Stimulated activated naive CD4-positive, alpha-beta T cell treated with Interleukin-2 at 50 U/mL for 16 hours (primary cell): ENCODE measurements at places on chromosomes 1 and 21.
A peak's percentile ranks its signal among the peaks of the same experiment; 100 is the strongest.

DNA sequence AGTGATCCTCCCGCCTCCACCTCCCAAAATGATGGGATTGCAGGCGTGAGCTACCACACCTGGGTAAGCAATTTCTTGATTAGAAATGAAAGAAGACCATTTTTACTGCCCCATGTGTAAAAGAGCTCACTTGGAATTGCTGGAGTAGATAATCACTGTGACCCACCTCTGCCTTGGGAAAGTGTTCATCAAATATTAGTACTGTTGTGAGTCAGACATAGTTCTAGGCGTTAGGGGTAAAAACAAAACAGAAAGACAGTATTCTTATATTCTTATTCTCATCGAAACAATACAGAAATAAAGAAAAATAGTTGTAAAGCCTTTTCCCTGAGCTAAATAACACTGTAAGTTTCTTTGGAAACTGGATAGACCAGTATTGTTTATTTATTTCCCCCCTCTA lies 36.2 kb downstream of the CELF3 start:
- no peak for DNase-seq

GRCh38 chr1:99943223-99943794 lies 26.5 kb upstream of the SLC35A3 start:
- no peak for DNase-seq

DNA sequence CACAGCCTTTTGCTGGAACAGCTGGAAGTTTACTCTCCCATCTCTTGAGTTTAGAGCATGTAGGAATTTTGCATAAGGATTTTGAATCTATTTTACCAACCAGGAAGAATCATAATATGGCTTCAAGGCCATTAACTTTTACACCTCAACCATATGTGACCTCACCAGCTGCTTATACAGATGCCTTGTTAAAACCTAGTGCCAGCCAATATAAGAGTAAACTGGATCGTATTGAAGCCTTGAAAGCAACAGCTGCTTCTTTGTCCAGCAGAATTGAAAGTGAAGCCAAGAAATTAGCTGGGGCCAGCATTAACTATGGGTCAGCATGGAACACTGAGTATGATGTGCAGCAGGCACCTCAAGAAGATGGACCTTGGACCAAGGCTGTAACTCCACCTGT lies 65.4 kb downstream of the CEP350 start:
- DNase-seq, result no peak

- no peak for DNase-seq
Observed at GRCh38 chr1:74412244-74412643, 100.2 kb downstream of the LRRC53 start.

GRCh38 chr21:45833414-45833813 lies 148.2 kb upstream of the COL6A1 start:
- no peak for DNase-seq

- DNase-seq, result no peak
Observed at GRCh38 chr1:158145173-158145719, 35.4 kb upstream of the CD1D start.

GRCh38 chr1:58363585-58363984 lies 182.9 kb downstream of the OMA1 start:
- no peak for DNase-seq

DNA sequence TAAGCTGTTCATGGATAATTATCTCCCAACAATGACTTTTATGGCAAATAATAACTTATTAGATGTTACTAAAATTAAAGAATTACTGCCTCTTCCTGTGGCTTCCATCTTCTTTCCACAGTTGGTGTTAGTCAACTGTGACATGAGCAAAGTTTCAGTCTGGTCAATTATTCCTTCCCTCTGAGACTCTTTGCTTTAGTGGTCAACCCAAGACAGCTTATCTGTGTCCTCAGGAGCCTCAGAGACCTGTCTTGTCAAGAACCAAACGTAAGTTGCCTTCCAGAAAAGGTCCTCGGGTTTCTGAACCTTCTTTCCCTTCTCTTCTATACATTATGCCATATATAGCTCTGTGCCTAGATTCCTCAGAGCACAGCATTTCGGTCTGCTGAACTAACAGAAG lies 263.2 kb upstream of the ZP4 start:
- no peak for DNase-seq

DNA sequence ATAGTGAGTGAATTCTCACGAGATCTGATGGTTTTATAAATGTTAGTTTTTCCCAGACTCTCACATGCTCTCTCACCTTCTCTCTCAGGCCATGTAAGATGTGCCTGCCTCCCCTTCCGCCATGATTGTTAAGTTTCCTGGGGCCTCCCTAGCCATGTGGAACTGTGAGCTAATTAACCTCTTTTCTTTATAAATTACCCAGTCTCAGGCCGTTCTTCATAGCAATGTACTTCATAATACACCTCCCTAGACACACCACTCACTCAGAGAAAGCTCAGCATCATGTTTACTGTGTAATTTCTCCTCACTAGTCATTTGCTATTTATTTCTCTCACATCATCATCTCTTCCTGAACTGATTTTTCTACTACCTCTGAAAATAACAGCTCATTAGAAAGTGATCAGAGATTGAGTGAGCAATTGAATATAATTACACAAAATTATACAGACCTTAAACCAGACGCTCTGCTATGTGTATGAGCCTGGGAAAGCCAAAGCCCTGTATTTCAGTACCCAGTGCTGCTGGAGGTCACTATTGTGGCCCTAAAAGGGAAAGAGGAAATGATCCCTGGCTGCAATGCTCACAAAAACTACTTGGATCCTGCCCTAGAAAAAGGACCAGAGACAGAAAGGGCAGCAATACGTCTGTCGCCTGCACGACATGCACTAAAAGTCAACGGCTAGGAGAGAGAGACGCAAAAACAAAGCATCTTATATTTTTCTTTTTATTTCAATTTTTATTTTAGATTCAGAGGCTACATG lies 284.5 kb downstream of the DSCAM start:
- DNase-seq, result no peak

DNA sequence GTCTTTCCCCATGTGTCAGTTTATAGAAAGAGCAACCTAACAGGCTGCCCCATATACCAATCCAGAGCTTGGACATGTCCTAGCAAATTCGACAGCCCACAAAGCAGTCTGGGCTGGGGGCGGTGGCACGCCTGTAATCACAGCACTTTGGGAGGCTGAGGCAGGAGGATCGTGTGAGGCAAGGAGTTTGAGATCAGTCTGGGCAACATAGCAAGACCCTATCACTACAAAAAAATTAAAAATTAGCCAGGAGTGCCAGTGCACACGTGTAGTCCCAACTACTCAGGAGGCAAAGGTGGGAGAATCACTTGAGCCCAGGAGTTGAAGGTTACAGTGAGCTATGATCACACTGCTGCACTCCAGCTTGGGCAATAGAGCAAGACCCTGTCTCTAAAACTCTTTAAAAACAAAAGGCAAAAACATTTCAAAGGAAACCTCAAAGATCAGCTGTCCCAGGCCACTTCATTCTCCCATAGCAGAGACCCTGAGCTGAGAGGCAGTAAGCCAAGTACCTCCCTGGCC lies 54.4 kb downstream of the SETD4 start:
- DNase-seq, result no peak

DNA sequence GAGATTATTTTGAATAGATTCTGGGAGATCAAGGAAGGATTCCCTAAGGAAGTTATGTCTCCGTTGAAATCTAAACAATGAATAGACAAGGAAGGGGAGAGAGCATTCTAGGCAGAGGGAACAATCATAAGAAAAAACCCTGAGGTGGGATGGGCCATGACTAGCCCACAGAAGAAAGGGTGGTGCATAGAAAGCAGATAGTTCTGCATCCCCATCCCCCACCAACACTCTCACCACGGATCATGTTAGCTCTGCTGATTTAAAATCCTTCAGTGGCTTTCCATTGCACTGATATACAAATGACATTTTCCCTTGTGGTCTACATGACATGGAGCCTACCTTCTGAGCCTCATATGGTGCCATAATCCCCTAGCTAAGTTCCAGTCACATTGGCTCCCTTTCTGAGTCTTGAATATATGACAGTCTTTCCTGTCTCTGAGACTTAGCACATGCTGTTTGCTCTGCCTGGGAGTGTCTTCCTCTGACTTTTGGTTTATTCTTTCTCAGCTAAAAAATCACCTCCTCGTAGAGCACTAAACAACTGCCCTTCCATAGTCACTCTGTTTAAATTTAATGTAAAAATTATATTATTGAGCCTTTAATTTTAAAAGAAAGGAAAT lies 15.2 kb downstream of the SCMH1 start:
- DNase-seq, result no peak

- no peak for DNase-seq
Observed at GRCh38 chr1:72023063-72023930, 259.0 kb downstream of the NEGR1 start.

- DNase-seq, result no peak
Observed at GRCh38 chr21:38326899-38327298, 70.1 kb downstream of the KCNJ15 start.

GRCh38 chr1:27284425-27285273 lies 37.3 kb upstream of the TMEM222 start:
- peak; percentile 80 for DNase-seq

DNA sequence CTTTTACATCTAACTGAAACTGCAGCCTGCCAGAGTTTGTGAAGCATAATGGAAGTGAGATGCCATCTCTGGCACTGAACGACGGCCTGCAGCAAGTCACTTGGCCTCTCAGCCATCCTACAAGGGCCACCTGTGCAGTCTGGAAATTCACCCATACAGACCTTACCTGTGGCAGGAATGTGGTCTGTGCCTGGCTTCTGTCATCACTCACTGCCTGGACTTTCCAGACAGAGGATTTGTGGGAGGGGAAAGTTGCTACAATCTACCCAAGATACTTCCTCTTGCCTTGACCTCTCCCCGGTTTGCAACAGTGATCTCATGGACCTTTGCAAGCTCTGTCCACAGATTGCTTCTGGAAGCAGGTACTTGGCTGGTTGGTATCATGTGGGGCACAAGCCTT lies 58.4 kb upstream of the ATP1B1 start:
- no peak for DNase-seq

DNA sequence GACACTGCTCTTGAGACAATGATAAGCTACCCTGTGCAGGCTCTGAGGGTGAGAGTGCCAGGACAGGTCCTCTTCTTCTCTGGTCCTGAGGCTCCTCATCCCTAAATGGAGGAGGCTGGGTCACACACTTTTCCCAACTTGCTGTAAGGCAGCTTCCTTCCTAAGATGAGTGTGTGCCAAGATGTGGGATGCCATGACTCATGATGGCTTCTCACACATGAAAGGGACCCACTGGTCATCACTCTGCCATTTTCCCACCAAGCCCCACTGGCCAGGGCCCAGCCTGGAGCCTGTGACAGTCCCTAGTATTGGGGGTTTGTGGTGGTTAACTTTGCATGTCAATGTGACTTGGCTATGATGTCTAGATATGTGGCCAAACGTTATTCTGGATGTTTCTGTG lies 54.4 kb downstream of the CNIH3 start:
- no peak for DNase-seq

- no peak for DNase-seq
Observed at GRCh38 chr1:235023711-235024439, 104.8 kb downstream of the TOMM20 start.

DNA sequence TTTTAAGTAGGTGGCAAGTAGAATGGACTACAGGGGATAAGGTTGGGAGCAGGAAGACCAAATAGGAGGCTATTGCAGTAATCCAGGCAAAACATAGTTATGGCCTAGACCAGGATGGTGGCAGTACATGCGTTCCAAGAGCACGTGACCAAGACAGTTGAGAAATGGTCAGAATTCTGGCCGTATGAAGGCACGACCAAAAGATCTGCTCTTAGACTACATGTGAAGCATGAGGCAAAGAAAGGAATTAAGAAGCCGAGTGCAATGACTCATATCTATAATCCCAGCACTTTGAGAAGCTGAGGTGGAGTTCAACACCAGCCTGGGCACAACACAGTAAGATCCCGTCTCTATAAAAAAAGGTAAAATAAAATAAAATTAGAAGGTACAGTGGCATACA lies 71.3 kb downstream of the LUZP1 start:
- no peak for DNase-seq

DNA sequence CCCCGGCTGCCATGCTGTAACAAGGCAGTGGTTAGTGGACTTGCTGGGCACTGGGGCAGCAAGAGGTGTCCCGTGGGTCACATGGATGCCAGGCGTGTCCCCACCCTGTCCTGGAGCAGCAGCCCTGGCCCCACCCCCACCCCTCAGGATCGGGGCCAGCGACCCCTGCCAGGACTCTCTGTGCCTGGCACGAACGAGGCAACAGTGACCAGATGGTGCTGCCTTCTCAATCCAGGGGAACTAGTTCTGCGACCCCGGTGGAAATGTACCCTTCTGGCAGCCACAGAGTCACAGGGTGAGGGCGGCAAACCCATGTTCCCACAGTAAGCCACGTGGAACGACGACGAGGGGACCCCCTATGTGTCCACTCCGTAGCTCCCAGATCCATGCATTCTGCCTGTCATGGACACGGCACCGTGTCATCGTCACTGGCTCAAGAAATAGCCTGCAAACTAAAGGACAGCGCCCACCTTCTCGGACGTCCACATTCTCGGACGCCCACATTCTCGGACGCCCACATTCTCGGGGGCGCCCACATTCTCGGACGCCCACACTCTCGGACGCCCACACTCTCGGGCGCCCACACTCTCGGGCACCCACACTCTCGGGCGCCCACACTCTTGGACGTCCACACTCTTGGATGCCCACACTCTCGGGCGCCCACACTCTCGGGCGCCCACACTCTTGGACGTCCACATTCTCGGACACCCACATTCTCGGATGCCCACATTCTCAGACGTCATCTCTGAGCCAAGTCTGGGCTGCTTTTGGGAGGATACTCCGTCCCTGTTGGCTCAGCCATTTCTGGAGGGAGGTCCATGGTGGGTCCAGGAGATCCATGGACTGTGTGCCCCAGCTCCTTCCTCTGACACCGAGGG lies 19.6 kb upstream of the ACTRT2 start:
- no peak for DNase-seq

DNA sequence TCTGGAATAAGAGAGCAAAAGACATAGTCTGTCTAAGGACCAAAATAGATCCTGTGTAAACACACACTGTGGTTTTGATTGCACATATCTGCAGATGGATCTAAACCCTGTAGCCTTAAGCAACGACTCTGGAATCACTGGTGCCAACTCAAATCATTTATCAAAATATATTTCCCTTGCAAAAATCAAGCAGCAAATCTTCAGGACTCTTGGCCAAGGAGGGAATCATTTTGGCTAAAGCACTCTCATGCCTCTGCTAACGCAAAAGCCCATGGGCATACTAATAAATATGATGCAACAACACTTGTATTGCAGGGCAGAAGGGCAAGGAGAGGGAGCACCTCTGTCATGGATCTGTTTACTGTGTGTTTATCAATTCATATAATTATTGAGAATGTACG lies 155.4 kb upstream of the DUSP10 start:
- DNase-seq, result no peak
